GM12865 (cell line): ENCODE measurements at places on chromosomes 3 and 15.

DNA sequence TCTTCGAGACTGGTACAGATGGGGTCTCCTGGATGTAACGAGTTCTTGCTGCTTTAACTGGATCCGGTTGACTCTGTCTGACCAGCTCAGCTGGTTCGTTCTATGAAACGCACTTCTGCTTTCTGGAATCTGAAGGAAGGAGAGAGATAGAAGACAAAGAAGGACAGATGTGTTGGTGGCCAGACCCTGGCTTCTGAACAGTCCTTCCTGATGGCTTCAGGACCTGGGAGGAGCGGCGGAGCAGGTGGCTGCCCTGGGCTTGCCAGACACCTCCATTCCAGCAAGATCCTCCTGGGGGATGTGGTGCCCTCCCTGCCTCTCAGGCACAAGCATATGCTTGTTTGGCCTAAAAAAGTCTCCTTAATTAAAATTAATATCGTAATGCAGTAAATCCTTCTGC is 99.9 kb downstream of the APBA2 start:
- no peak for DNase-seq

- DNase-seq, result no peak
Measured at GRCh38 chr3:106103383-106103782, 234.6 kb upstream of the CBLB start.

GRCh38 chr3:127196466-127197299 is 3.8 kb downstream of the PRR23E start:
- no peak for DNase-seq

DNA sequence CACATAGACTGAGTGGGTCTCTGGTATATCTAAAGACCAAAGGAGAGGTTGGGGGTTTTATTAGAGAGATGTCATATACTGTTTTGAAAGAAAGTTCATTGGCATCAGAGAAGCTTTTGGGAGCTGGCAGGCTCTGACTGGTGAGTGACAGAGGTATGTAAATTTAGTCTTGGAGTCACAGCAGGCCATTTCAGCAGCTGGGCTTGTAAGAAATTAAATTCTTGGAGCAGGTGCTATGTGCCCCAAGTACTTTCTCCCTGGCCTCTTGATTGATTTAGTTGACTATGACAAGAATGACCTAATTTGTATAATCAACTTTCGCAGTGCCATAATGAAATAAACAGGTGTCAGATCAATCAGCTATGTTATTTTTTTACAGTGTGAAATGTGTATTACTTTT is 47.8 kb upstream of the CDAN1 start:
- no peak for DNase-seq

DNA sequence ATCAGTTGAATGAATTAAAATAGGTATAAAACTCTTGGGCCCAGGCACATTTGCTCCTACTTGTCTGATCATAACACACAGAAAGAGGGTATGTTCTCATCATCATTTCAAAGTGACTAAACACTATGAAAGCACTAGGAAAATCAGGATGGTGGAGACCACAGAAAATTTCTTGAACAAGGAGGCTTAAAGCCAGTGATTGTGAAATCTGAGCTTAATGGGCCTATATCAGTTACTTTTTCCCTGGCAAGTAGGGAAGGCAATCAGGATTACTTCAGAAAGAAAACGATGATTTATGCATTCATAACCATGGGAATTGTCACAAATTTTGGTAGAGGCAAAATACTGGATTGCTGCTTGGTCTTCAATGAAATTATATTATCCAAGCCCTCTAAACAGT is 434.4 kb upstream of the CNTN4 start:
- no peak for DNase-seq

- DNase-seq, result no peak
Measured at GRCh38 chr3:126816986-126817777, 113.1 kb downstream of the CHCHD6 start.

DNA sequence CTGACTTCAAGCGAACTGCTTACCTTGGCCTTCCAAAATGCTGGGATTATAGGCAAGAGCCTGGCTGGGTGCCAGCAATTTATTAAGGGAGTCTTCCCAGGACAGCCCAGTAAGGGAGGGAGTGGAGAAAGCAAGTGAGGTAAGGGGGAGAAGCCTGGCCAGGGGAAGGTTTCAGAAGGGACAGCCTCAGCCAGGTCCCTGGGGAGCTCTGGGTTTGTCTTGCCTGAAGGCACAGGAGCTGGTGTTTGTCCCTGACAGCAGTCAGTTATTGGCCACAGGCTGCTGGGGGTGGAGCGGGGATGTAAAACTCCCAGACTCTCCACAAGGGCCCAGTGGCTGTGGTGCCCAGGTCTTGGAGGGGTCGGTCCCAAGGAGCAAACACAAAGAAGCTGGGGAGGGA is 33.0 kb upstream of the CDCP1 start:
- peak; percentile 5 for DNase-seq

GRCh38 chr15:81885135-81885534 is 160.7 kb downstream of the MEX3B start:
- no peak for DNase-seq

- no peak for DNase-seq
Measured at GRCh38 chr15:81981908-81982307, 63.9 kb downstream of the MEX3B start.

GRCh38 chr3:93906245-93906644 is 67.5 kb downstream of the PROS1 start:
- no peak for DNase-seq

DNA sequence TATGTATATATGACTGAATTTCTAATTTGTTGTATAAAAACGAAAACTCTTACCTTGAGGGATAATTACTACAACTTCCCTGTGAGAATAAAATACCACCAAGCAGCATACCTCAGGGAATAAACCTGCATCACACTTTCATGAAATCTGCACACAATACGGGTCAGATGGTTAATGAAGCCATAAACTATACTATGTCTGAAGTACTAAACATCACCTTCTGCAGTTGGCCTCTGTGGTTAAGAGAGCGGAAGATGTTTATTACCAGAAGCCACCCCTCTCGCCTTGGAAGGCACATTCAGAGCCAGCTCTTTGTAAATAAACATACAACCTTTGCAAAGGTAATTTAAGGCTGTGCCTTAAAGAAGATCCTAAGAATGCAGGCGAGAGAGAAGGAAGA is 462.1 kb upstream of the NR2F2 start:
- no peak for DNase-seq

GRCh38 chr15:90000186-90001001 is 730 bp upstream of the ZNF710 start:
- peak; percentile 31 for DNase-seq
